ENCODE measurements at places on chromosomes 1 and 21.
A peak's percentile ranks its signal among the peaks of the same experiment; 100 is the strongest.

DNA sequence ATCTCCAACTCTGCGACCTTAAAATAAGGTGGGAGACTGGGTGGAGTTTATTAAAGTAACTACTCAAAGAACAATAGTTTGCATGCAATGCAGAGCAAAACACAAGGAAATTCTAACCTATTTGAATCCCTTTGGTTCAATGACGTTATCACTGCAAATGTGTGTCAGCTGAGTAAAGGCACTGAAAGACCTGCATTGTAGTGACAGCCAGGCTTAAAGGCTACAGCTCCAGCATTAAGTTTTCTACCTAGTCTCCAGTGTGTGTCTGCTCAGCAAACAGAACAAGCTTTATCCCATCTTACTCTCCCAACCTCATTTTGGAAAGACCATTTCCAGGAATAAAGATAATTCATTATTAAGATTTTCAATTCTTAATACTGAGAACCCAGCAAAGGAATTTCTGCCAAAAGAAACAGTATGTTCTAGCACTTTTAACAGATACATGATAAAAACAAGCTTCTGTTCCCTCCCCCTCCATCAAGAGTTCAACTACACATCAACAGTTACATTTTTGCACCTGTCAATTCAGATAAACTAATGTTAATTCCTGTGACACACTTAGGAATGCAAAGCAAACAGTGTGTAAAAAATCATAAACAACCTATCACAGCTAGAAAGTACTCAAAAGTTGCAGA is 14.2 kb downstream of the PTP4A2 start:
- no peak for DNase-seq

DNA sequence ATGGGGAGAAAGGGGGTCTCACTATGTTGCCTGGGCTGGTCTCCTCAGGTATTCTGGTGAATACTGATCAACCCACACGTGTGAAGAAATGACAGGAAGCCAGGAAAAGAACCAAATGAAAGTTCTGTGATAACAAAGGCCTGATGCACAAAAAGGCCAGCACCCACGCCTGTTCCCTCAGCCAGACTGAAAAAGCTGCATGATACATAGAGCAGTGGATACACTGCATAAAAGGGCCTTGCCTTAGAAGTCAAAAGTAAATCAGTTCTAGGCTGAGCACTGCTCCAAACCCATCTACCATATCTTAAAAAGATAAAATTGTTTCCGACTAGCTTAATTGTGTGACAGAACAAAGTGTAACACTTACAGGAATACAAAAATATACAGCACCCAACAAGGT is 36.9 kb upstream of the PSMG1 start:
- no peak for DNase-seq

- DNase-seq, result no peak
These were observed 35.3 kb upstream of the NGF start for GRCh38 chr1:115373305-115373704.

- DNase-seq, result no peak
These were observed 33.2 kb downstream of the UBASH3A start for GRCh38 chr21:42436914-42437313.

- DNase-seq, result no peak
These were observed 202.9 kb downstream of the MATN1 start for GRCh38 chr1:30520476-30520875.

GRCh38 chr1:220386494-220387195 is 114.4 kb upstream of the RAB3GAP2 start:
- DNase-seq, result no peak

- no peak for DNase-seq
These were observed 143.7 kb downstream of the DNM3 start for GRCh38 chr1:171984850-171985485.

GRCh38 chr1:171611306-171611705 is 10.7 kb upstream of the MYOCOS start:
- no peak for DNase-seq

- DNase-seq, result no peak
These were observed 9.8 kb upstream of the DMBX1 start for GRCh38 chr1:46479744-46480350.

DNA sequence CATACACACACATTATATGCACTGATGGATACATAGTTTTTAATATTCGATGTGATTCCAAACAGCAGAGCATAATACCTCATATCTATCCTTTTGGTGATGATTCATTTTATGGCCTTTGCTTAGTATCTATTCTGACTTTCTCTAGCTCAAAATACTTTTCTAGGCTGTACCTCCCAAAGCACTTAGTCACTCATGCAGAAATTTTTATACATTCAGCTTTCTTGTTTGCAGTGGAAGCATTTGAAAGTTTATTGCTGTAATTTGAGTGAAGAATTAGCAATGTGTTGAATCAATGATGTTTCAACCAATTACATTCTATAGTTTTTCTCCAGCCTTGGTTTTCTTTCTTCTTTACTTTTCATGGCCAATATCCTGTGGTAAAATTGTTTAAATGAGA is 66.7 kb downstream of the LBR start:
- DNase-seq, result no peak

DNA sequence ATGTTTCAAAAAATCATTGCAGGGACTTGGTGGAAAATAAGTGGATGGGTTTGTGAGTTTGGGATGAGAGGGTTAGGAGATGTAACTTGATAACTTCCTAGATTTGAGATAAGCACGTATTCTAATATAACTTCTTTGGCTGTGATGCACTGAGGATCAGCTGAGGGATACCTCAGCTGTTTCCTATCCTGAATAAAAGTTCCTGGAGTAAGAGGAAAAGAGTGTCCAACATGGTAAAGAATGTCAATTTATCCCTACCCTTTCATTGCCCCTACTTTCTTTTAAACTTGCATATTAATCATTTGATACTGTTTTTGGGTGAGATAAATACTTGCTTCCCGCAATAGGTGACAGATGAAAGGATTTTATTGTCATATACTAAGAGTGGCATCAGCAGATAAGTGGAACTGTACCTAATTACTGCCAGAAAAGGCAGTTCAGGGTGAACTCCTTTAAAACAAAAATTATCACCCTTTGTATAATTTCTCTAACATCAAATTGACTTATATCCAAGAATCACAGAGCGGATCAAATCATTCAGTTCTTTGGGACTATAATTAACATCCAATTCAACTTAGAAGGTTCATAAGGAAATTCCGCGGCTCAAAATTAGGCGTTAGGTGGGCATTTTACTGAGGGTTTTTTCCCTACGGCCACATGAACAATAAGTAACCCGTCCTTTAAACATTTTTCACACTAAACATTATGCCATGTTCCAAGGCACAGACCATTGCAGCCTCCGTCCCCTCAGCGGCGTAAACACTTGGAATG is 1.4 kb upstream of the SUCO start:
- DNase-seq, result no peak

GRCh38 chr1:111882986-111883560 is 106.4 kb downstream of the KCND3 start:
- DNase-seq, result no peak

- no peak for DNase-seq
These were observed 23.9 kb downstream of the INPP5B start for GRCh38 chr1:37922767-37923550.

DNA sequence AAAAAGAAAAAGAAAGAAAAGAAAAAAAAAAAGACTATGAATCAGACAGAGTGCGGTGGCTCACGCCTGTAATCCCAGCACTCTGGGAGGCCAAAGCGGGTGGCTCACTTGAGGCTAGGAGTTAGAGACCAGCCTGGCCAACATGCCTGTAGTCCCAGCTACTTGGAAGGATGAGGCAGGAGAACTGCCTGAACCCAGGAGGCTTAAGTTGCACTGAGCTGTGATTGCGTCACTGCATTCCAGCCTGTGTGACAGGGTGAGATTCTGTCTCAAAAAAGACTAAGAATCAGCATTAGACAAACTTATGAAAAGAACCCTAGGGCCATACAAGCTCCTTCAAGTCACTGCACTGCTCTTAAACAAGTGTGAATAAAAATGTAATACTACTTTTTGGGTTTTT is 16.9 kb downstream of the PSMB4 start:
- no peak for DNase-seq

DNA sequence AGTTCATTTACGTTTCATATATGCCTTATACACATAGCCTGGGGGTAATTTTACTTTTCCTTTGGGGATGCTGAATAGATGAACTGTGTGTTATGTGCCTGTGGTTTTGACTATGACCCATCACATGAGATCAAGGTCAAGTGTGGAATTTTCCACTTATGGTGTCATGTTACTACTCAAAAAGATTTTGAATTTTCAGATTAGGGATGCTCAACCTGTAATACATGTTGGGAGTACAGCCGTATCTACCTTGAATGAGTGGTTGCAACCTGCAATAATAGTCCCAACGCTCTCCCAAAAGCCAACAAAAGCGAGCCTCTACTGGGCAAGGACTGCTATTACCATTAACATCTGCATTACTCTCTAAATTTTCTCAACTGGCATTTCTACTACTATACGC is 68.5 kb upstream of the SDC3 start:
- peak; percentile 5 for DNase-seq

- no peak for DNase-seq
These were observed 93.5 kb downstream of the WDR4 start for GRCh38 chr21:42785666-42786427.

DNA sequence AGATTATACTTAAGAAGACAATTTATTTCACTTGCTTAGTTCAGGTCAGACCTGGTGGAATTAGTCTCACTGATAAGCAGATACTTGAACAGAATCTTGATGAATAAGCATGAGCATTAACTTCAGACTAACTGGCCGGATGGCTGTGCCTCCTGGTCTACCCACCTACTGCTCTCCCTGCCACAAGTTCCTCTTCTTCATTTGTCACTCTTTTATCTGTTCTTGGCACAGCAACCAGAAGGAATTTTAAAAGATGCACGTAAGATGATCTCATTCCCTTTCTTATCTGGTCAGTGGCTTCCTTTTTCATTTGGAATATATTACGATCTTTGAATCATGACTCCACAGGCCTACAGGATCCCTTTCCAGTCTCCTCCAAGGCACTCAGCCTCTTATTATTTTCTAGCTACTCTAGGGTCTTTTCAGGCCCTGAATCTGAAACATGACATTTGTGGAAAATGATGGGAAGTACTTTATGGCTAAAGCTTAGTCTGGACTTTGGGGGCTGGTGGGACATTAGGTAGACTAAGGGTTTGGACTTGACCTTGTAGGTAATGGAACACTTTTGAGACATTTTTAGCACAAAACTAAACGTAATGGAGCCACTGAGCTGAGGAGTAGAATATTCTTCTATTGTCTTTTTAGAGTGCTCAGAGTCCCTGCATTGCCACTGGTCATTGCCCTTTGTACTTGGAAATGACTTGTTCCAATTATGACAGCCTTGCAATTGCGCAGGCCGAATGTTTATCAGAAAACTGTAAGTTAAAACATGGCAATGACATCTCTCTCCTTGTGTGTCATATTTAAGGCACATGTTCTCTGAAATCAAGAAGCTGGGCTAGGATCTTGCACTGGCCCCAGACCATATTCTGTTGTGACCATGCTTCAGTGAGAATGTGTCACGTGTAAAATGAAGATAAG is 16.0 kb downstream of the ST6GALNAC3 start:
- no peak for DNase-seq

GRCh38 chr1:47995306-47996050 is 1.7 kb downstream of the TRABD2B start:
- no peak for DNase-seq

DNA sequence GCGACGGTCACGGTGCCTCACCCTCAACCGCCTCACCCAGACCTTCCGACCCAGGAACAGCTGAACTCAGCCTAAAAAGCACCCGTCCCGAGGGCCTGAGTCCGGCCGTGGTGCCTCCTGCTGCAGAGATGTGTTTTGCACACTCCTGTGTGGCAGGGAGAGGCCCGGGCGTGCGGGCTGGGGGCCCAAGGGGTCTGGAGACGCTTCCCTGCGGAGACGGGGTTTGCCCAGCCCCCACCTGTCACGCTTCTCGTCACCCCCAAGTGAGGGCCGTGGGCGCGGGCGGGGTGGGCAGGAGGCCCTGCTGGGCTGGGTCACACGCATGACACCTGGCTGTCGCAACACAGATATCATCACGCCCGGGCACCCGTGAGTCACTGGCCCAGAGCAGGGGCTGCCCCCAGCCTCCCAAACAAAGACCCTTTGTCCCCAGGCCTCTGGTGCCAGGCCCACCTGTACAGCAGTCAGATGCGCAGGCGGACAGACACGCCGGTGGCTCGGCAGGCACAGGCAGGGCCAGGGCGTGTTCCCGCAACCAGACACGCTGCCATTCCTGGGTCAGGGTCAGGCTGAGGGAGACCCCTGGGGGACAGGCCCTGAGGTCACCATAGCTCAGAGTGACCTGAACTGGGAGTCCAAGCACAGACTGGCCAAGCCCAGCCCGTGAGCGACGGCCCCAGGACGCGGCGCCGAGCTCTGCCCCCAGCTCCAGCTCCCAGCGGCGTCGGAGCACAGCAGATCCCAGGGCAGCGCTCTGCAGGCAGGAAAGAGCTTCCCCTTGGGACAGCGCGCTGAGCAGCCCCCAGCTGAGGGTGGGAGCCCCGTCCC is 6.1 kb downstream of the B3GALT6 start:
- DNase-seq, result no peak

DNA sequence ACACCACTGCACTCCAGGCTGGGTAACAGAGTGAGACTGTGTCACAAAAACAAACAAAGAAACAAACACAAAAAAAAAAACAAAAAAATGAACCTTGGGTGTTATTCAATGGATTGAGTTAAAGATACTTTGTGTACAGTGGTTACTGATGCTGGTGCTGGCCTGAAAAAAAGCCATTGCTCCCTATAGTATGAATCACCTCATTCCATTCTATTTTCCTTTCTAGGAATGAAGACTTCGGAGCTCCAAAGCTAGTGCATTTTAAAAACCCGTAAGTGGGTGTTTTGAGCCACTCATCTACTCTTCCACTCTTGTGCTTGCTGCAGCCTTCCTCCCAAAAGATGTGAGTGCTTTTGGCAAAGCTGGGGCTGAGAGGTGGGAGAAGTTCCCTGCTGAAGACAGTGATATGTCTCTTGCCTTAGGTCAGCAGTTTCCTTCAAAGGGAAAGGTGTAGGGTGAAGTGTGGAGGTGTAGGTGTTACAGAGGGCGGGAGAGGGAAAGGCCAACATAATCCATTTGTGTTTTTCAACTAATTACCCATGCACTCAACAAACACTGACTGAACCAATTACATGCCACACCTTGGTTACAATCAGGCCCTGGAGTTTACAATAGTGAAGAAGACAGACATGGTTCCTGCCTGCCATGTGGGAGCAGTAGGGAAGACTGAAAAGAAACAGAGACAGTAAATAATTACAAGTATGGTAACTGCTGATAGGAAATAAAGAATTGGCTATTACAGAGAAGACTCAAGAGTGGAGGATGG is 55.0 kb upstream of the SERBP1 start:
- peak; percentile 87 for DNase-seq

- no peak for DNase-seq
These were observed 5.4 kb downstream of the KRTAP10-12 start for GRCh38 chr21:44702111-44702972.

GRCh38 chr1:215957663-215958062 is 390.6 kb downstream of the KCTD3 start:
- DNase-seq, result no peak

DNA sequence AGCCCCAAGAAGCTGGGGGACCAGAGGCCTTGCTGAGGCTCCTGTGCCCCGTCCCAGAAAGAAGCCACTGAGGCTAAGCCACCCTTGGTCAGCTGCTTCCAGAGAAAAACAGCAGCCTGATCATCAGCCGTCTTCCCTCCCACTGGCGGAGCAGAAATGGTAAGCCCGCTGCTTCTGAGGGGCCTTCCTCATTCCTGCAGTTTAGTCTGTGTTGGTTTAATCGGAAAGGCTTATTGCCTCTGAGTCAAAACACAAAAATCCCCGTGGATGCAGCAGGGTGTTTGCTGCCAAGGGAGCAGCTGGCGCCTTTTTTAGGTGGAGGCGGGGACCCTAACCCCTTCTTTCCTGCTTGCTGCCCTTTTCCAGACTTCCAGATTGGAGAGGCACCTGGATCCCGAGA is 33.9 kb downstream of the SPSB1 start:
- DNase-seq, result no peak

- no peak for DNase-seq
These were observed 11.4 kb downstream of the PLEKHO1 start for GRCh38 chr1:150160964-150161621.

Measured in NCI-H748 treated with DMSO at 0.1 percent for 48 hours (cell line).